ENCODE measurements at places on chromosomes 5 and 9. TPM values are rescaled to one million over a fixed set of nuclear protein-coding genes. Genes with fewer than 3 reads are reported as not detected.

- no peaks in the 10 kb centered on the region for H3K36me3 ChIP-seq
- DNase-seq: no peak
- H3K27me3 ChIP-seq: no peaks in the 10 kb centered on the region
- H3K4me3 ChIP-seq: no peak overlapping the region
These were observed 334.0 kb upstream of the PTPRD start for GRCh38 chr9:10946676-10947410.

PROB1 gene
- total RNA-seq: 0.52 TPM

- H3K4me1 ChIP-seq: no peaks in the 10 kb centered on the region
- no peaks in the 10 kb centered on the region for H3K27me3 ChIP-seq
- DNase-seq: no peak
- H3K36me3 ChIP-seq: no peaks in the 10 kb centered on the region
- H3K4me3 ChIP-seq: no peak overlapping the region
These were observed 18.9 kb downstream of the DPYSL3 start for GRCh38 chr5:147490989-147491388.

GRCh38 chr5:74174366-74174765 lies 466.2 kb downstream of the ENC1 start:
- no peak overlapping the region for H3K4me3 ChIP-seq
- no peaks in the 10 kb centered on the region for H3K27me3 ChIP-seq

DNA sequence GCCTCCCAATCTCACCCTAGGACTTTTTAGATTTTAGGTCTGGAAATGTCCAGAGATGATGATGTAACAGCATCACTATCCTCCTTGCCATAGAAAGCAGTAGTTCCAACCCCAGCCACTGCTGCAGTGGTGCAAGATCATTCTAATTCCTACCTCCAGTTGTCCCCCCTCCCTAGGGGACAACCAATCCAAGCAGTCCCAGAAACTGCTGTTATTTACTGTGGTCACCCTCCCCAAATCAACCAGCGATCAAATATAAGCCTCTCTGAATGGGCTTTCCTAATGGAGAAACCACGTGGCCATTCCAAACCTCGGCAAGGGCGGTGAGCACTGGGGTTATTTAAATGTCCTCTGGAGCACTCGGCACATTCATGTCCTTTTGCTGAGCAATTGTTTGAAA lies 159.8 kb downstream of the SLF1 start:
- no peaks in the 10 kb centered on the region for H3K36me3 ChIP-seq
- H3K4me3 ChIP-seq: no peak overlapping the region
- no peak for DNase-seq

- no peaks in the 10 kb centered on the region for H3K36me3 ChIP-seq
- no peaks in the 10 kb centered on the region for H3K4me1 ChIP-seq
- H3K4me3 ChIP-seq: no peak overlapping the region
- H3K27ac ChIP-seq: no peak overlapping the region
- no peak for DNase-seq
- no peaks in the 10 kb centered on the region for H3K27me3 ChIP-seq
These were observed 913.8 kb downstream of the TLE1 start for GRCh38 chr9:80775530-80775929.

DNA sequence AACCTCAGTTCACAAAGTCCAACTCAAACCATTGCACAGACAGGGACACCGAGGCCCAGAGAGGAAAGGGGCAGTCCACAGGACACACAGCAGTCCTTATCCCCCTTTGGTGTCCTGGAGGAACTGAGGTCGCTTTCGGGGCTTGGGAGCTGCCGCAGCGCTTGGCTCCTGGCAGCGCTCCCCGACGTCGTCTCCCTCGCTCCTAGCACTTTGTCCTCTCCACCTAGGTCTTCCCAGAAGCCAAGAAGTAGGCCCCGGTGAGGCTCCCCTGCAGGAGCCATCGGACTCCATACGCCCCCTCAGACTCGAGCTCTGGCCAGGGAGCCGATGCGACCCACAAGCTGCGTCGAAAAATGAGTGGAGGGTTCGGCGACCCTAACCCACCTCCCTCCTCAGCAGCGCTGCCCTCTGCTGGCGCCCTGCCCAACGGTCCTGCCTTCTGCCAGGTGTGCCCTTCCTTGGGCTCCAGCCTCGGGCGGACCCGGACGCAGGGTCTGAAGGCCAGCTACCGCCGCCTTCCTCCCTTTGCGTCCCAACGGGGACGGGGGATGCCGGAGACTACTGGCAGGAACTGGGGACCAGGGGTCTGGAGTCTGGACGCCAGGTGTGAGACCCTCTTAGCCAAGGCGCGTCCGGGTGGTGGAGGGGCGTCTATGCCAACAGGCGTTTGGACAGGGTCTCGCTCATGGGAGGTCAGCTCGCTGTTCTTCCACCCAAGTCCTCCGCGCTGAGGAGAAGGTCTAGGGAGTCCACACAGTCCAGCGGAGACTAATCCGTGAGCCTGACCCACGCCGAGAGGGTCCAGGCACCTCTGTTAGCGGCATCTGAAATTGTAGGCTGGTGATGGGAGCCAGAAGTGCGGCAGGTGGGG lies 2.1 kb upstream of the PRDM12 start:
- peaks cover 4% of the 10 kb centered on the region for H3K27me3 ChIP-seq
- H3K36me3 ChIP-seq: no peaks in the 10 kb centered on the region
- no peak for DNase-seq

DNA sequence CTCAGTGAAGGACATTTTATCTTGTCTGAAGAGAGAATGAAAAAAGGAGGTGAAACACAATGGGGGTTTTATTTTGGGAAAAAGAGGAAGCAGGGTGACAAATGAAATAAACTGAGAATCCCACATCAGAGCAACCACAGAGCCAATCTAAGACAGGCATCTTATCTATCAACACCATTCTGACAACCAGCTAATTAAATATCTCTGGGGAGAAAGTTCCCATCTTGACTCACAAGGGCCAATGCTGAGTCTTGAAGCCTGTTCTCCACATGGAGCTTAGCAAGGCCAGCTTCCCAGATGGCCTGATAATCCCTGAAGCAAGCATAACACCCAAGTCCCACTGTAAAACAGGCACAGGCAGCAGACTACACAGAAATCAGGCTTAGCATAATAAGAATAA lies 30.4 kb downstream of the DPYSL3 start:
- DNase-seq: no peak
- H3K4me3 ChIP-seq: no peak overlapping the region
- H3K27me3 ChIP-seq: no peaks in the 10 kb centered on the region
- H3K36me3 ChIP-seq: no peaks in the 10 kb centered on the region
- H3K27ac ChIP-seq: no peak overlapping the region

PKD2L2 gene
- total RNA-seq: not detected

DNA sequence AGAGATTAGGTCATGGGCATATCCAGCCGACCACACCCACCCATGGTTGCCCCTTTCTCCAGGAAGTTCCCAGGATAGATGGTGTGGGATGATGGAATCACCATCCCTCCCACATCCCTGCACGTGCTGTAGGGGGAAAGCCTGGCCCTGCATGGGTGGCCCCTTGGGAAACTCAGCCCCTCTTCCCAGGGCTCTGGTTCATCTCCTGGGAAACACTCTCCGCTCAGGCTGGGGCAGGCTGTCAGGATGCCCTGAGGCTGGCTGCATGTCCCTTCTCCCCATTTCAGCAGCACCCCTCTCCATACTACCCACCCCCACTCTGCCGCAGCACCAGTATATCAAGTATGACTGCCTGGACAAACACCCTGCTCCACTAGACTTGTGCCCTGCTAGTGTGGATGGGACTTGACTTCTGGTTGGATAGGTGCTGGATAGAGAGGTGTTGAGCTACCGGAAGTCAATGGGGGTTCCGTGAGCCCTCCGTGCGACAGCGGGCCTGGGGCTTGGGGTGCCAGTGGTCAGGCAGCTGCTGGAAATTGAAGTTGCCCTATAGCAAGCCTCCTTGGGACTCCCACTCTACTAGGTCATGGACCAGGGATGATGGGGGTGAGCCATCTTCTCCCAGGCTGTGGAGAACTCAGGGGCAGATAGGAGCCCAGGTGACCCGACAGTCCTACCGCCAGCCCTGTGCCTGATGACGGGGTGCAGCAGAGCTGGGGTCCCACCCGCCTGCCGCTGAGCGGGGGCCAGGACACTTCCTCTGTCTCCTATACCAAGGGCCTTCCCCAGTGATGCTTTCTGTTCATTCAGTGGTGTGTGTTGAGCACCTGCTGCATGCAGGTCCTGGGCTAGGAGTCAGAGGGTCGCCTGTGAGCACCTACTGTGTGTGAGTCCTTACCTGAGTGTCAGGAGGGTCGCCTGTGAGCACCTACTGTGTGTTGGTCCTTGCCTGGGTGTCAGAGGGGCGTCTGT lies 69.4 kb upstream of the COL5A1 start:
- no peak overlapping the region for H3K27ac ChIP-seq
- no peak overlapping the region for H3K4me3 ChIP-seq
- DNase-seq: no peak
- no peaks in the 10 kb centered on the region for H3K36me3 ChIP-seq
- H3K4me1 ChIP-seq: no peaks in the 10 kb centered on the region

SPACA9 gene
- total RNA-seq: not detected

DNA sequence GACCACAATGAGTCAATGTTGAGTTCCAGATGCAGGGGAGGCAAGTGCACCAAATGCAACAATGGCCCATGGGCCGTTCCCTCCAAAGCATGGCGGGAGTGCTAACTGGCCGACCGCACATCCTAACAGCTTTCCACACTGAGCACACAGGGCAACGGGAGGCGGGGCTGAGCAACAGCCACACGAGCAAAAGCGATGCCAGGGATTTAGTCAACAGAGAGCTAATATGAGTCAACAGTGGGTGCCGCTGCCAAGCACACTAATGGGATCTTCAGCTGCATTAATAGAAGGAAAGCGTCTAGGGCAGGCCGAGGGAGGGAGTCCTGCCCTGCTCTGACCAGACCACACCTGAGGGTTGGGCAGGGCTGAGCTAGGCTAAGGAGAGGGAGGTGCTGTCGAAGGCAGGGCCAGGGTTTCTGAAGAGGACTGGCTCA lies 4.6 kb downstream of the EPB41L4B start:
- peaks cover 70% of the 10 kb centered on the region for H3K4me1 ChIP-seq
- DNase-seq: peak; percentile 94
- no peak overlapping the region for H3K4me3 ChIP-seq
- H3K27me3 ChIP-seq: no peaks in the 10 kb centered on the region
- H3K27ac ChIP-seq: peak overlapping the region; percentile 92

TERT gene
- total RNA-seq: not detected

- H3K36me3 ChIP-seq: no peaks in the 10 kb centered on the region
- H3K4me1 ChIP-seq: peaks cover 9% of the 10 kb centered on the region
- H3K27ac ChIP-seq: no peak overlapping the region
- H3K4me3 ChIP-seq: no peak overlapping the region
These were observed 52.3 kb upstream of the MOCS2 start for GRCh38 chr5:53161876-53162275.

DBH gene
- total RNA-seq: not detected

DNA sequence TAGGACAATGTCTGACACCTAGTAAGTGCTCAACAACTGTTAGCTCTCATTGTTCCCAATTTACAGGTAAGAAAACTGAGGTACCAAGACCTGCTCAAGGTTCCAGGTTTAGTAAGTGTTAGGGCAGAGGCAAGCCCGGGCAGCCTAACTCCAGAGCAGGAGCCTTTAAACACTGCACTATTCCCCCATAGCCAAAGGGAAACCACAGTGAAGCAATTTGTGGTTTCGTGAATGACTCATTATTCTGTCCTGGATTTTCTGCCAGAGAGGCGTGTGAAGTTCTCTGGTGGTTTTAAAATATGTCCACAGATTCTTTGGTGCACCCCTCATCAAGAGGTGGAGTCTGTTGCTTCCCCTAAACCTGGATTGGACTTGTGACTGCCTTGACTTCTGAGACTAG lies 1.0 kb upstream of the MCC start:
- no peak overlapping the region for H3K27ac ChIP-seq
- no peak overlapping the region for H3K4me3 ChIP-seq
- H3K4me1 ChIP-seq: peaks cover 22% of the 10 kb centered on the region
- no peaks in the 10 kb centered on the region for H3K36me3 ChIP-seq
- peak; percentile 9 for DNase-seq

DNA sequence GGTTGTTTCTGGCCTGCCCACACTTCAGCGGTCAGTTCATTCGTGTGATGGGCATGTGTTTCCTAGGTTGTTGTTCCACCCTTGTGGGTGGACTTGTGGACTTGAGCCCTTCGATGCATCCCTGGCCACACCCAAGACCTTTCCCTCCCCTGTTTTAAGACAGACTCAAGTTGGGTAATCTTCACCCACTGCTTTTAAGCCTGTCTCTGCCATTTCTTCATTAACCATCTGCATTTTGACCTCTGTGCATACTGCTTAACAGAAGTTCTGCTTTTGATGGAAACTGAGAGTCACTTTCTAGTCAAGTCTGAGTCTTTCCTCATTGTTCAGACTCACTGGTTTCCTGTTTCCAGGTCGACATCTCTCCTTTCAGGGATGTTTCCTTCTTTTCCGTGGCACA lies 233.7 kb downstream of the ARHGEF28 start:
- H3K4me3 ChIP-seq: no peak overlapping the region
- H3K27me3 ChIP-seq: no peaks in the 10 kb centered on the region
- no peak overlapping the region for H3K27ac ChIP-seq
- DNase-seq: no peak

- no peak overlapping the region for H3K27ac ChIP-seq
- no peaks in the 10 kb centered on the region for H3K27me3 ChIP-seq
- H3K4me3 ChIP-seq: no peak overlapping the region
- H3K36me3 ChIP-seq: no peaks in the 10 kb centered on the region
- H3K4me1 ChIP-seq: peaks cover 20% of the 10 kb centered on the region
These were observed 11.1 kb downstream of the UNC13B start for GRCh38 chr9:35172878-35173277.

GRCh38 chr5:132102101-132102701 lies 28.6 kb downstream of the CSF2 start:
- no peak overlapping the region for H3K4me3 ChIP-seq
- no peak overlapping the region for H3K27ac ChIP-seq
- H3K36me3 ChIP-seq: no peaks in the 10 kb centered on the region
- H3K27me3 ChIP-seq: no peaks in the 10 kb centered on the region
- DNase-seq: no peak

GRCh38 chr9:136142859-136143214 lies 24.2 kb upstream of the TMEM250 start:
- DNase-seq: no peak
- no peak overlapping the region for H3K4me3 ChIP-seq
- peaks cover 6% of the 10 kb centered on the region for H3K4me1 ChIP-seq
- no peaks in the 10 kb centered on the region for H3K36me3 ChIP-seq
- H3K27me3 ChIP-seq: no peaks in the 10 kb centered on the region
- H3K27ac ChIP-seq: no peak overlapping the region

IL9 gene
- total RNA-seq: not detected

CAMK2A gene
- not detected for total RNA-seq

- H3K27ac ChIP-seq: no peak overlapping the region
- H3K4me3 ChIP-seq: no peak overlapping the region
- H3K27me3 ChIP-seq: no peaks in the 10 kb centered on the region
- H3K36me3 ChIP-seq: peaks cover 10% of the 10 kb centered on the region
These were observed 55.0 kb downstream of the CD180 start for GRCh38 chr5:67141644-67142043.

DNA sequence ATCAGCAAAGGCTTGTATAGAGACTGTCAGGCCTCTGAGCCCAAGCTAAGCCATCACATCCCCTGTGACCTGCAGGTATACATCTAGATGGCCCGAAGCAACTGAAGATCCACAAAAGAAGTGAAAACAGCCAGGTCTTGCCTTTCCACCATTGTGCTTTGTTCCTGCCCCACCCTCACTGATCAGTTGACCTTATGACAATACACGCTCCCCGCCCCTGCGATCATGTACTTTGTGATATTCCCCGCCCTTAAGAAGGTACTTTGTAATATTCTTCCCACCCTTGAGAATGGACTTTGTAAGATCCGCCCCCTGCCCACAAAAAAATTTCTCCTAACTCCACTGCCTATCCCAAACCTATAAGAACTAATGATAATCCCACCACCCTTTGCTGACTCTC lies 18.6 kb upstream of the NPM1 start:
- no peaks in the 10 kb centered on the region for H3K4me1 ChIP-seq
- no peak overlapping the region for H3K27ac ChIP-seq
- H3K27me3 ChIP-seq: no peaks in the 10 kb centered on the region
- DNase-seq: no peak
- H3K36me3 ChIP-seq: no peaks in the 10 kb centered on the region
- no peak overlapping the region for H3K4me3 ChIP-seq
